ENCODE measurements at places on chromosomes 2 and 18.

DNA sequence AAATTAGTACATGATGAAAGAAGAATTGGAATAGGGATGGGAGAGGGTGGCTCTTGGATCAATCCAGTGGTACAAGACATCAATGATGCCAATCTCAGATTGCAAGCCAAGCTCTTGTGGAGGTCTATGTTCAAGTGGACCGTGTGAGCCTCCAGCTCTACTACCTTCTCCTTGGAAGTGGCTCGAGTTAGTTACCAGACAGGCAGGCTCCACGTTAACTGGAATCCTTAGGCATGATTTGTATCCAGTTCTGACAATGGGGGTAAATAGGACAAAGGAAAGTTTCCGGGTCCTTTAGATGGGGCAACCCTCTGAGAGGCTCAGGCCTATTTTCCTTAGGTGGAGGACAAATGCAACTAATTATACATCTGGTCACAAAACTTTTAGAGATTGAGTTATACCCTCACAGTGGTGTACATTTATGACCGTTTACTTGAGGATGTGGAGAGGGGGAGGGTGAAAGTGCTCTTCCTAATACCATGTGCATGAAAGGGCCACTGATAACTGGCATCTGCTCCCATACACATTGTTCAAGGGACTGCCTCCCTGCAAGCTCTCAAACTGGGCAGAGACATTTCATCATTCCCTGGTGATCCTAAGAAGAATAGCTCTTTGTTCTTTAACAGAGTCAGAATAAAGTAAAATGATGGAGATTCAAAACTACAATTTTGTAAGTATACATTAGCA lies 180.2 kb downstream of the SOCS6 start:
- no peak for DNase-seq
- H3K36me3 ChIP-seq = no peaks in the 10 kb centered on the region
- H3K4me1 ChIP-seq = peaks cover 4% of the 10 kb centered on the region
- peaks cover 5% of the 10 kb centered on the region for H3K27me3 ChIP-seq
- H3K4me3 ChIP-seq = no peak overlapping the region

DNA sequence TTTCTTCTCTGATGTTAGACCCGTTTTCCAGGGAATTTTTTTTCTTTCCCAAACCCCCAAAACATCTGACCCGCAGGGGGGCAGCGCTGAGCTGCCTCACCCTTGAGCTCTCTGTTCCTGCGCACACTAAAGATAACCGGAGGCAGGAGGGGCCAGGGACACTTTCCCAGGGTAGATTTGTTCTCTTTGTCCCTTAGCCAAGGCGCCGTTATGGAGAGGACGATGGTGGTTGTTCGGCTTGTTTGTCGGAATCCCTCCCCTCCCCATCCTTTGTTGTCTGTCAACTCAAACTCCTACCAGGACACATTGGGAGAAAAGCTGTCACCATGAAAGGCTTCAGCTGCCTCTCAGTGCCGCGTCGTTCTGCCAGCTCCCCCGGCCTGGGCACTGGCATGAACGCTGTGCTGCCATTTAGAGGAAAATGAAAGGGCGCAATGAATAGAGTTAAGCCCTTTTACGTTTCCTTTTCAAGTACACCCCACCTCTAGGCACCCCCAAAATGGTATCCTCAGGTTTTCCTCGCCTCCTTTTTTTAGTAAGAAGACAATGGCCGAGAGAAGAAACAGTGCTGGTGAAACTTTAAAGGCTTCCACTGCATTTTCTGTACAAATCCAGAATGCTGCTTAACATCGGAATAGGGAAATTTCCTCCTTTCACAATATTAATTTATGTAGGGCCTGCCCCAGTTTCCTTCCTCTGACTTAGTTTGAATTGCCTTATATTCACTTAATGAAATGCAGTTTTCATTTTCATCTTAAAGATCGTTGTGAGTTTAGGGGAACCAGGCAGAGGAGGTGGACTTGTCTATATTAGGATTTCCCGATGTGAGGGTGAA lies 62.1 kb downstream of the RND3 start:
- H3K27me3 ChIP-seq = peaks cover 4% of the 10 kb centered on the region
- DNase-seq = no peak
- H3K36me3 ChIP-seq = no peaks in the 10 kb centered on the region
- H3K4me3 ChIP-seq = no peak overlapping the region

GRCh38 chr2:156562124-156562523 lies 125.9 kb downstream of the GPD2 start:
- H3K27ac ChIP-seq = no peak overlapping the region
- peaks cover 16% of the 10 kb centered on the region for H3K4me1 ChIP-seq
- H3K36me3 ChIP-seq = peaks cover 31% of the 10 kb centered on the region
- no peak for DNase-seq

- no peaks in the 10 kb centered on the region for H3K36me3 ChIP-seq
- H3K4me1 ChIP-seq = no peaks in the 10 kb centered on the region
- H3K27me3 ChIP-seq = no peaks in the 10 kb centered on the region
- no peak overlapping the region for H3K4me3 ChIP-seq
Measured at GRCh38 chr18:38330573-38330972, 765.0 kb upstream of the CELF4 start.

- DNase-seq = no peak
- H3K4me3 ChIP-seq = no peak overlapping the region
- H3K27ac ChIP-seq = no peak overlapping the region
- no peaks in the 10 kb centered on the region for H3K4me1 ChIP-seq
- H3K27me3 ChIP-seq = no peaks in the 10 kb centered on the region
Measured at GRCh38 chr2:54143780-54144179, 28.4 kb downstream of the ACYP2 start.

GRCh38 chr2:31440764-31441163 lies 26.2 kb upstream of the XDH start:
- H3K4me1 ChIP-seq = no peaks in the 10 kb centered on the region
- no peak overlapping the region for H3K27ac ChIP-seq
- H3K27me3 ChIP-seq = peaks cover 5% of the 10 kb centered on the region
- no peak overlapping the region for H3K4me3 ChIP-seq

DNA sequence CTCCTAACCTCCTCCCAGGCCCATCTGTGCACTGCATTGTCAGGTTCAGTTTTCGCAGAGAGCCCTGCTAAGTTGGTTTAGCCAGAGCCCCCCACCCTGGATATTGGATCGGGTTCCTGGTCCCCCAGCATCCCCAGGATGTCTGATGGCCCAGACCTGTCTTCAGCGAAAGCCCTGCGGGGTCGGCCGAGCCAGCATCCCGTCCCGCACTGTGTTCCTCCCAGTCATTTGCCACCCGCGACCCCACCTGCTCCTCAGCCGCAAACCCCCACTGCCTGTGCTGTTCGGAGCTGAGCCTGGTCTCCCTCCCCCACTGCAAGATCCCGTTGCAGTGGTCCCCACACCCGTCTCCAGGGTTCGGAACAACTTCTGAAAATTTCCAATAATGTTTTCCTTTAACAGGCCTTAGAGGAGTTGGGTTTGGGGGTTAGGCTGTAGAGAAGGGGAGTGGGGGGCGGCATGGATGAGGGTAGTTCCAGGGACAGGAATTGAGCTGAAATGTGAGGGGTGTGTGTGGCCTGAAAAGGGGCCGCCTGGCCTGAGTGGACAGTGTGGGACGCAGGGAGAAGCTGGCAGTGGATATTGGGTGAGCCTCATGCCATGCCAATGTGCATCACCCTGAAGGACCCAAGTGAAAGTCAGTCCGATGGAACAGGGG lies 1.6 kb upstream of the COPS9 start:
- no peak overlapping the region for H3K27ac ChIP-seq
- H3K4me3 ChIP-seq = peak overlapping the region; percentile 95
- H3K36me3 ChIP-seq = peaks cover 7% of the 10 kb centered on the region
- DNase-seq = no peak

GRCh38 chr18:55272510-55273243 lies 313.4 kb upstream of the CCDC68 start:
- H3K27me3 ChIP-seq = no peaks in the 10 kb centered on the region
- no peak overlapping the region for H3K4me3 ChIP-seq
- no peak overlapping the region for H3K27ac ChIP-seq
- peaks cover 12% of the 10 kb centered on the region for H3K4me1 ChIP-seq
- DNase-seq = no peak
- H3K36me3 ChIP-seq = peaks cover 1% of the 10 kb centered on the region

DNA sequence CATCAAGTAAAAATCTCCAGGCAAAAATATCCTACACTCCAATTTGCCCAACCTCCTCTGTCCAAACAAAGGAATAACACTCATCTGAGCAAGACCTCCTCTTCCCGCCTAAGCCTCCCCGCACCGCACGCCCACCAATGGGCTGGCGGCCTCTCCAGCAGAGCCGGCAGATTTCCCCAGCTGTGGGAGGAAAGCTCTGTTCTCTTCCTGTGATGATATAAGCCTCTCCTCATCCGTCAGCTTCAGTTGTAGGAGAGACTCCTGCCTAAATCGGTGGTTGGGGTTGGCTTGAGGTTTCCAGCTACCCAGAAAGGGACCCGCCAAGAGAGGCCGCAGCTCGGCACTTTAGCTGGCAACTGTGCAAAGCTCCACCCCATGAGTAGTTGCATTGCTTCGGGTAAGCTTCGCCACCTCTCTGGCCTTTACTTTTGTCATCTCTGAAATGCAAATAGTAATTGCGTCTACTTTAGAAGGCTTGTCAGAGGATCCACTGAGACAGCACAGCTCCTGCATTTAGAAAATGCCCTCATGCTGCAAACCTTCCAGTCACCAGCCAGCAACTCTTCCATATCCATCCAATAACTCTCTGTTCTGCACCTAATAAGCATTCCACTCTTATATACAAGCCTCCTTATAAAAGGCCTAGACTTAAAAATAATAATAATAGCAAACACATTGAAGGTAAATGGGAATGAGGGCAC lies 146.4 kb downstream of the MYT1L start:
- H3K4me1 ChIP-seq = no peaks in the 10 kb centered on the region
- no peak overlapping the region for H3K4me3 ChIP-seq
- H3K27ac ChIP-seq = no peak overlapping the region

DNA sequence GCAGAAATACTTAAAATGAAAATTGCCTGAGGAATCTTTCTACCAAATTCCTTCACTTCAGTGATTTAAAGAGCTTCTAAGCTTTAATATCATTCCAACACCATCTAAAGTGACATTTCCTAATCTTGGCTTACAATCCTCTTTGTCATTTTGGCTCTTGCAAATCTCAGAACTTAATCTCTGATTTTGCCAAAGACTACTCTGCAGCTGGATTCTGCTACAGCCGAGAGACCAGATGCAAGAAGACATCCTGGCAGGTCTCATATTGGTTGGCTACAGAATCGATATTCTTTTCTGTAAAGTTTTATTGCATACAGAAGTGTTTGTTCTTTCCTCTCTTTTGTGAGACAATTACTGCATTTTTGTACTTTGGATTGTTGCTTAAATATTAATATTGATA lies 716.5 kb upstream of the LRATD1 start:
- H3K27me3 ChIP-seq = no peaks in the 10 kb centered on the region
- no peak overlapping the region for H3K4me3 ChIP-seq
- H3K27ac ChIP-seq = no peak overlapping the region
- H3K4me1 ChIP-seq = no peaks in the 10 kb centered on the region
- no peaks in the 10 kb centered on the region for H3K36me3 ChIP-seq
- no peak for DNase-seq

- DNase-seq = no peak
- H3K4me1 ChIP-seq = no peaks in the 10 kb centered on the region
- H3K27ac ChIP-seq = no peak overlapping the region
- H3K36me3 ChIP-seq = no peaks in the 10 kb centered on the region
- no peaks in the 10 kb centered on the region for H3K27me3 ChIP-seq
- no peak overlapping the region for H3K4me3 ChIP-seq
Measured at GRCh38 chr2:90209806-90210205, 1518.3 kb downstream of the RPIA start.

DNA sequence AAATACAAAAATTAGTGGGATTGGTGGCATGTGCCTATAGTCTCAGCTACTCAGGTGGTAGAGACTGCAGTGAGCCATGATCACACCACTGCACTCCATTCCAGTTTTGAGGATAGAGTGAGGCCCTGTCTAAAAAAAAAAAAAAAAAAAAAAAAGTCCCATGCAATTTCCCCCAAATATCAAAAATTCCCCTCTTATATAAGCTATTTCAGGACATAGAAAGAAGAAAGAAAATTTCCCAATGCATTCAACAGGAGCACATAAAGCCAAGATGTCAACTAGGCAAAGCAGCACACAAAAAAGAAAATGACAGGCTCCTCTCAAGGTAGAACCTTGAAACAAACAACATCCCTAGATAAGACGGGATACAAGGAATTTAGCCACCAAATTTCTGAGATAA lies 213.3 kb downstream of the TCF4 start:
- H3K27me3 ChIP-seq = peaks cover 2% of the 10 kb centered on the region
- H3K4me3 ChIP-seq = no peak overlapping the region
- DNase-seq = no peak
- no peaks in the 10 kb centered on the region for H3K36me3 ChIP-seq
- H3K4me1 ChIP-seq = peaks cover 6% of the 10 kb centered on the region
- H3K27ac ChIP-seq = no peak overlapping the region

GRCh38 chr18:77071711-77072292 lies 60.8 kb downstream of the MBP start:
- H3K4me3 ChIP-seq = no peak overlapping the region
- peaks cover 11% of the 10 kb centered on the region for H3K36me3 ChIP-seq
- no peaks in the 10 kb centered on the region for H3K27me3 ChIP-seq
- peak overlapping the region; percentile 33 for H3K27ac ChIP-seq

DNA sequence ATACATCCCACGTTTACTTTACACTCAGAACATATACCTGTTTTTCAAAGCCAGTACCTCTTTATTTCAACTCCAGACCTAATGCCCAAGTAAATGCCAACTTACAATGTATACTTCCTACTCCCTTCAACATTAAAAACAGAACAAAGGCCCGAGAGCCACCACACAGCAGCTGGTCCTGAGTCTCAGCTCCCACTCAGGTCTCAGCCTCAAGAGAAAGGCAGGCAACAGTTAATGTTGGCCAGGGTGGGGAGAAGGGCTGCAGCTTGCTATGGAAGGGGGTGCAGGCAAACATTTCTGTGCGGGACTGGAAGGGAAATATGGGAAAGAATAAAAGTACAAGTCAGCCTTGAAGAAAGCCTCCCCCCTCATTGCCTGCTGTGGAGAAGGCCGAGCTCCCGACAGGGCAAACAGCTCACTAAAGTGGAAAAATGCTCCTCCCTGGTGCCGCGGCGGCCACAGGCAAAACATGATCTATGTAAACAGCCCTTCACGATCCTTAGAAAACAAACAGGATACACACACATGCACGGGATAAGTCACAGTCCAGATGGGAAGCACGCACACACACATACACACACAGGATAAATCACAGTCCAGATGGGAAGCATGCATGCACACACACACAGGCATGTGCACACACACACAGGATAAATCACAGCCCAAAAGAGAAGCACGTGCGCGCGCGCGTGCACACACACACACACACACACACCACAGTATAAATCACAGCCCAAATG lies 67.4 kb downstream of the ADNP2 start:
- H3K4me1 ChIP-seq = peaks cover 16% of the 10 kb centered on the region
- no peak for DNase-seq
- H3K36me3 ChIP-seq = no peaks in the 10 kb centered on the region
- no peak overlapping the region for H3K4me3 ChIP-seq
- no peak overlapping the region for H3K27ac ChIP-seq
- H3K27me3 ChIP-seq = peaks cover 15% of the 10 kb centered on the region

GRCh38 chr2:196801674-196802261 lies 2.3 kb upstream of the GTF3C3 start:
- DNase-seq = no peak
- peaks cover 10% of the 10 kb centered on the region for H3K36me3 ChIP-seq
- no peak overlapping the region for H3K4me3 ChIP-seq

GRCh38 chr2:61877571-61878245 lies 10.7 kb downstream of the CCT4 start:
- H3K27me3 ChIP-seq = no peaks in the 10 kb centered on the region
- H3K27ac ChIP-seq = no peak overlapping the region
- H3K4me1 ChIP-seq = peaks cover 6% of the 10 kb centered on the region
- DNase-seq = no peak
- peaks cover 75% of the 10 kb centered on the region for H3K36me3 ChIP-seq
- H3K4me3 ChIP-seq = no peak overlapping the region
